ENCODE measurements at places on chromosomes 7 and 10. TPM values are rescaled to one million over a fixed set of nuclear protein-coding genes. Genes with fewer than 3 reads are reported as not detected.
A peak's percentile ranks its signal among the peaks of the same experiment; 100 is the strongest.

DNA sequence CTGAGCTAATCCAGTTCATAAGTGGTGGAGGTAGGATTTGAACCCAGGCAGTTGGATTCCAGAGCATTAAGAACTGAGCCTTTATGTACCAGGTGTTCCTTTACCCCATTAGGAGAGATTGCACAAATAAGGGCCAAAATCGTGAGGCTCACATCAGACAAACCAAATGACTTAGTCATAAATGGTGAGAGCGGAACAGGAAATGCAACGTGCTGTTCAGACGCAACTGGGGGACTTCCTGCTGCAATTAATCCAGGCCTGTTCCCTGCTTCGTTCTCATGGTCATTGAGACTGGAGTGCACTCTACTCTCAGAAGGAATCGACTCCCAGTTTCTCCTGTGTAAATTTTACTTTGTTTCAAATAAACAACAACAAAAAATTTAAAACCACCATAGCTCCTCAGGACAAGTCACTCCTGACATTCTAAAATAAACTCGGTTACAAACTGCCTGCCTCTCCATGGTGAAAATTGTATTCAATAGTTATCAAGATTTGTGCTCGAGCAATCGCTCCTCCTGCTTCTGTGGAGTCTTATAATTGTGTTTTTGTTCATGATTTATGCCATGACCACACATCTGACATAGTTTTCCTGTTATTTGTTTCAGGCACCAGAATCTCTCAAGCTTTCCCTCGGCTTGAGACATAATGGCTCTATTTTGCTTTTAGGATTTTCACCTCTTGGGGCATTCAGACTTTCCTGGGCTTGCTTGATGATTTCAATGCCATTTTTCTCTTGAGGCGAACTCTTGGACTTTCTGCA lies 115.3 kb upstream of the BMPER start:
- DNase-seq, result no peak

- DNase-seq, result no peak
Observed at GRCh38 chr10:47314416-47314970, 7.8 kb upstream of the GDF2 start.

- no peak for DNase-seq
Observed at GRCh38 chr7:132471515-132471914, 104.8 kb downstream of the PLXNA4 start.

- no peak for DNase-seq
Observed at GRCh38 chr7:25048444-25048834, 68.5 kb upstream of the OSBPL3 start.

Gene LIPN
- not detected for total RNA-seq

Gene SLC29A4
- 23.8 TPM for total RNA-seq

DNA sequence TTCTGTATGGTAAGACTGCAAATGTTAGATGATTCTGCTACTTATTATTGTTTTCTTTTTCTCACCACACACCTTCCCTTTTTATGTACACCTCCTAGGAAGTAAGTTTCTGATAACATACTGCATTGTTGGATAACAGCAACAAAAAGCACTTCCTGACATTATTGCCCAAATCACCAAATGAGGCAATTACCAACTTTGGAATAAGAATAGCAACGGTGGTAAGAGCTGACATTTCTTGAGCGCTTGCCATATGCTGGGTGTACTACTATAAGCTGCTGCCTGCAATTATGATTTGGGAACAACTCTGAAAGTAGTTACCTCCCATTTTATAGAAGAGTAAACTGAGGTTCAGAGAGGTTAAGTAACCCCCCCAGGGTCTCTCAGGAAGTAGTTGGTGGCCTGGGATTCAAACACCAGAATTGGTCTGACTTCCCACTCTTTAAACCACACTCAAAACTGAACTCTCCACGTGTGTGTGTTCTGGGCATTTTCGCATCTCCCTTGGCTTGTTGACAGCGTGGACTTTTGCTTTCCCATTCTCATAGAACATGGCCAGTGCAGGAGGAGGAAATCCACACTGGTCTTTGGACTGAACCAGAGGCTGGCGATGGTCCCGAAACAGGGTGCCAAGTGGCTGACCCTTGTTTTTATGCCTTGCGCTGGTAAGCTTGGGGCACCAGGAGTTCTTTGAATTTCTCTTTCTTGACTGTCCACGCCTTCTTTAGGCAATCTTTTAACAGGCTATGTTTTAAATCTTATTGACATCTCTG lies 71.4 kb downstream of the TCF7L2 start:
- DNase-seq, result no peak

DNA sequence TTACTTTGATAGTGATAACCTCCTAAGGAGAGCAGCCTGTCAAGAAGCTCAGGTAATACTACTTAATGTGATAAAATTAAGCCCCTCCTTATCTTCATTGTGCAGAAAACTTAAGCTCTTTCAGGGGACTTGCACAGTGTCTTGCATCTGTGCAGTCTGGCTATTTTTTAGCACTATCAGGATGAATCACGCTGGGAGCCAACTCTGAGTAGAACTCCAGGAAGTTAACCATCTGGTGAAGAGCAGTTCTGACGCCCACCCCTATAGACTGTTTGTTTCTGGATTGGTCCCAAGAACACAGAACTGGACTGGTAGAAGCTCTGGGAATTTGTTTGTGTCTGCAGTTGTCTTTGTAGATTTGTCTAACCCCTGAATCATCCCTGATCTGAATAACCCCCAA lies 41.9 kb downstream of the AGK start:
- DNase-seq, result no peak

- DNase-seq, result peak; percentile 87
Observed at GRCh38 chr10:94902570-94902969, 35.9 kb upstream of the CYP2C9 start.

DNA sequence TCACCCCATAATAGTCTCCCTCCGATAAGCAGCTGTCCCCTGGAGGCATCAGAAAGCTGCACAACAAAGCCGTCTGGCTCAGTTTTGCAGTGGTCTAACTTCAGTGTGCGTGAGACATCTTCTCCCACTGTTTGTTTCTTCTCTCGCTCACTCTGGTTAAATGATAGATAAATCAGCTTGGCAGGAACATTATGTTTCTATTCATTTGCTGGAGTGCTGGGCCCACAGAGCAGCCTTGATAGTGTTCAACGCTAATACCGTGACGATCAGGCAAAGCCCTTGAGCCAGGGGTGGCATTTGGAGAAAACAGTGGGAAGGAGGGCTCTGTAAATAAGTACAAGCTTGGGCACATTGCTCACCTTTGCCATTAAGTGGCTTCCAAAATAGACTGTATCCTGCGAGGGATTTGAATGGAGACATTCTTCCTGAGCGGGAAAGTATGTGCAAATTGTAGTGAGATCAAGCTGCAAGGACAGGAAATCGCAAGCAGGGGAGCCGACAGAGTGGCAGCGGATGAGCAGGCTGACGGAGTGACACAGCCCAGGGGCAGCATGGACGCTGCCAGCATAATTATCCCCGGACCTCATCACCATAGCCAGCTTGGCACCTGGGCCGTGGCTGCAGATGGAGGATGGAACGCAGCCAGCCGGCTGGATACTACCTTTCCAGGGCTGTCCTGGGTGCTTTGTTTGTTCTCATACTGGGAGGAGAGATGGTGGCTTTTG lies 256.8 kb upstream of the FZD8 start:
- no peak for DNase-seq

- DNase-seq, result no peak
Observed at GRCh38 chr10:293636-294035, 158.4 kb downstream of the ZMYND11 start.

DNA sequence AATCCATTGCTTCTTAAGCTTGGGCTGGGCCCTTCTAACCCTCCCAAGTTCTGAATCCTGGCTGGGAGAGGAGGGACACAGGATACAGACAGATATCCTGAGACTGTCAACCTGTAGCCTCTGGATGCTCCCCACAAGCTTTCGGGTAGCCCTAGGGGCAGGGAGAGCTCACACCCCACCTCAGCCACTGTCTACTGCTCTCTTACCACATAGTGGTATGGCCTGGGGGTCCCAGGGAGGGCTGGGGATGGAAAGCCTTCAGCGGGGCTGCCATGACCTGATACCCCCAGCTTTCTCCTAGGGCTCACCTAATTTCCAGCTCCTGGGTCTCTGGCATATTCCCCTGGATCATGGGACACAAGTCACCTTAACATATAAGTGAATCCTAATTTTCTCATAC lies 25.1 kb downstream of the CRHR2 start:
- DNase-seq, result no peak

DNA sequence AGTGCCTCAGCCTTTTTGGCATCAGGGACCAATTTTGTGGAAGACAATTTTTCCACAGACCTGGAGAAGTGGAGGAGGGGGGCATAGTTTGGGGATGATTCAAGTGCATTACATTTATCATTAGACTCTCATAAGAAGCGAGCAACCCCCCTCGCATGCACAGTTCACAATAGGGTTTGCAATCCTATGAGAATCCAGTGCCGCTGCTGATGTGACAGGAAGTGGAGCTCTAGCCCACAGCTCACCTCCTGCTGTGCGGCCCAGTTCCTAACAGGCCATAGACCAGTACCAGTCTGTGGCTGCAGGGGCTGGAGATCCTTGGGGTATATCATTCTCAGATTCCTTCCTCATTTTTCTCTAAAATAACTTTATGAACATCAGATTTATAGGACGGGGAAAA lies 50.8 kb downstream of the ATAD1 start:
- no peak for DNase-seq

DNA sequence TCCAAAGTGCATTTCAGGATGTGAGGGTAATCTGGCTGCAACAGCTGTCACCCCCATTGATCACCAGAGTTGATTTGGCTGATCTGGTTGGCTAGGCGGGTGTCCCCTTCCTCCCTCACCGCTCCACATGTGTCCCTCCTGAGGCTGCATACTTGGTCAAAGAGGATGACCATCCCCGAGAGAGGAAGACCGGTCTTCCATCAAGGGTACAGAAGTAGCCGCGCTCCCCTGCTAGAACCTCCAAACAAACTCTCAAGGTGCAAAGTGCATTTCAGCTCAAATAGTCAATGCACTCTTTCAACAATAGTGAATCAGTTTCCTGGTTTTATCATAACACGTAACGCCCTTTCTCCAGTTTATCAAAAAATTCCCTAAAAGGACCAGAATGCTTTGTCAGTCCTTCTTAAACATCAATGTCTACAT lies 44.6 kb downstream of the CARD11 start:
- no peak for DNase-seq

DNA sequence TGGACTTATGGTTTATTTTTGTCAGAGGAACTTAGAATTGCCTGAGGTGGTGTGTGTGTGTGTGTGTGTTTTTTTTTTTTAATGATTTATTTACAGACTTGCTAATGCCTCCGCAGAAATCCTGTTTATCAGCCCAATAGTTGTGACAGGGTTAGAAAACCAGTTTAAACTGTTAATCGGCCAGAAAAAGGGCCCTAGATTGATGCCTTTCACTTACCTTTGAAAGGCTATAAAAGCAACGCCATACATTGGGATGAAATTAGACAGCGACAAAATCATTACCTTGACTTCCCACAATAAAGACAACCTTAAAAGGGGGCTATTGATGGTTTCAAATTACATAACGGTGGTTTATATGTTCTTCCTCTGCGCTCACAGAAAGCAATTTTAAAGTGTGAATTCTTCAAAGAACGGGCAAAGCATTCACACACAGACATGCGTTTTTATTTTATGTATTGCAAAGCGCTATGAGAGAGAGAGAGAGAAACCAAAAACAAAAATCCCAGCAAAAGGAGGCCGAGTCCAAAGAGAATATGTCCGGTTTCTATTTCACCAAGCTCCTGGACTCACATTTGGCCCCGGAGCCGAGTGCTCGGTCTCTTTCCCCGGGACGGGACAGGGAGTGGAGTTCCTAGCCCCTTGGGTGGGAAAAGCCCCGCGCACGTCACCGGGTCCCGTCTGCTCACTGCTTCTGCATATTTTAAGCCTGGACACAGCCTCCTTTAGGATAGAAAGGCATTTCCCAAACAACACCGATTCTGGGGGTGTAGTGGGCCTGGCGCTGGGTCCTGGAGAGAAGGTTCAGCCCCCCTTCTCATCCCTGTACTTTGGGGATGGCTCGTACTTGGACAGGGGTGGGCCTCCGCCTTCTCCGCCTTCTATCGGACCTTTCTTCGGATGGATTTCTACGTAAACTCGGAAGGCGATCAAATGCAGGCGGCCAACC lies 26.8 kb upstream of the VAX1 start:
- DNase-seq, result no peak

Gene C7orf57
- 0.26 TPM for total RNA-seq

Gene TFEC
- not detected for total RNA-seq

Gene TMEM213
- total RNA-seq, result not detected

Gene TYSND1
- 34.1 TPM for total RNA-seq

- no peak for DNase-seq
Observed at GRCh38 chr7:18694484-18694883, 198.9 kb downstream of the HDAC9 start.

GRCh38 chr7:81752318-81752714 lies 17.5 kb downstream of the HGF start:
- no peak for DNase-seq

Gene TLX1
- not detected for total RNA-seq

- DNase-seq, result no peak
Observed at GRCh38 chr10:95536894-95537541, 24.2 kb downstream of the SORBS1 start.

GRCh38 chr7:155523168-155523675 lies 23.1 kb downstream of the CNPY1 start:
- DNase-seq, result no peak

- DNase-seq, result no peak
Observed at GRCh38 chr10:74255214-74255613, 104.2 kb downstream of the ADK start.

Gene TMEM236
- total RNA-seq, result 0.14 TPM

DNA sequence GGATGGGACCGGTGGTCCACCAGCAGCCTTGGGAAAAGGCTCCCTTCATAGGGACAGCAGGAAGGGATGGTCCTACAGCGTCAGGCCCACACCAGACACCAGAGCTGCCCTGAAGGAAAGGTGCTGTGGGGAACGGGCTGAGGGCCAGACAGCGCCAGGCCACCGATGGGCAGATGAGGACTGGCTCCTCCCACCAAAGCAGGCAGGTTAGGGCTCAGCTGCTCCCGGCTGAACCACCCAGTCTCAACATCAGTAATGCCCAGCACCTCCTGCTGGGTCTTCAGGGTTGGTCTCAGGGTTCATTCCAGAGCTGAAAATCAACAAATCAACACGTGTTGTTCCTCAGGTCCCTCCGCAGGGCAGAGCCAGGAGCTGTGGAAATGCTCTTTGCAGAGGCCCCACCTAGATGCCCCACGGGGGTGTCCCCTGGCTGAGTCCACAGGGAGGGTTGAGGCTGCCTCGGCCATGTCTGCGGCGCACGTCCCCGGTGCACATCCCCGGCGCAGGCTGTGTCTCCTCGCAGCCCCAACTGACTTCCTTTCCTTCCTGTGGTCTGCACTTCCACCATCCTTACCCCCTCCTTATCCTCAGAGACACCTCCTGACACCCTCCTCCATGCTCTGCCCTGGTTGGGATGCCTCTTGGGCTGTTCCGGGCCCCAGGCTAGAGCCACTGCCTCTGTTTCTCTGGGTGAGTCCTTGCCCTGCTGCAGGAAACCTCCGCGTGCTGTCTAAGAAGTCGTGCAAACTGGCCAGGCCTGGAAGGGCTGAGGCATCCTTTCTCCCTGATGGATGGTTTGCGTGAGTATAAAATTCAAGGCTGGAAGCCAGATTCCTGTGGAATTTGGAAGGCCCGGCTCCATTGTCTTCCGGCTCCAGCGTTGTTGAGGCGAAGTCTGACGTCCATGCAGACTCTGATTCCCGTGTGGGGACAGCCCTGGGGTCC lies 32.8 kb upstream of the CFAP46 start:
- no peak for DNase-seq

Data from Caki2 (cell line).